Stimulated activated CD4-positive, alpha-beta T cell treated with anti-CD3 and anti-CD28 coated beads, Interleukin-1b, Interleukin-23, amount 100 ng/mL, for 1 hour (primary cell): ENCODE measurements at places on chromosomes 4 and X.

- DNase-seq, result no peak
Observed at GRCh38 chr4:23361453-23361852, 528.4 kb downstream of the PPARGC1A start.

GRCh38 chr4:90187148-90187884 is 60.1 kb downstream of the CCSER1 start:
- no peak for DNase-seq

DNA sequence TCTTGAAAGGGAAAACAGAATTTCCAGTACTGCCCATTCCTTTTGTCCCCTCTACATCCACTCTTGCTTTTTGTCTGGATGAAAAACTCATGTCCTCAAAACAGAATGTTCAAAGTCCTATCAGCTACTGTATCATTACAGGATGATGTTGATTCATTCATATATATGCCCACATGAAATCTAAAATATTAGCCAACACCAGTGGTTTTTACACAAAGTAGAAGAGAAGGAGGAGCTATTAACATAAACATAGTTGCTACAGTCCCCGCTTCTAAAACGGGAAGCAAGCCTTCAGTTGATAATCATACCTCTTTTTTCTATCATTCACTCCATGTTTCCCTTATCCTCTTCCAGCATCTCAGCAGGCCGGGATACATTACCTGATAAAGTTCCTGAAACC is 7.7 kb upstream of the THOC2 start:
- no peak for DNase-seq

GRCh38 chr4:110296892-110297291 is 98.5 kb upstream of the ELOVL6 start:
- DNase-seq, result no peak

DNA sequence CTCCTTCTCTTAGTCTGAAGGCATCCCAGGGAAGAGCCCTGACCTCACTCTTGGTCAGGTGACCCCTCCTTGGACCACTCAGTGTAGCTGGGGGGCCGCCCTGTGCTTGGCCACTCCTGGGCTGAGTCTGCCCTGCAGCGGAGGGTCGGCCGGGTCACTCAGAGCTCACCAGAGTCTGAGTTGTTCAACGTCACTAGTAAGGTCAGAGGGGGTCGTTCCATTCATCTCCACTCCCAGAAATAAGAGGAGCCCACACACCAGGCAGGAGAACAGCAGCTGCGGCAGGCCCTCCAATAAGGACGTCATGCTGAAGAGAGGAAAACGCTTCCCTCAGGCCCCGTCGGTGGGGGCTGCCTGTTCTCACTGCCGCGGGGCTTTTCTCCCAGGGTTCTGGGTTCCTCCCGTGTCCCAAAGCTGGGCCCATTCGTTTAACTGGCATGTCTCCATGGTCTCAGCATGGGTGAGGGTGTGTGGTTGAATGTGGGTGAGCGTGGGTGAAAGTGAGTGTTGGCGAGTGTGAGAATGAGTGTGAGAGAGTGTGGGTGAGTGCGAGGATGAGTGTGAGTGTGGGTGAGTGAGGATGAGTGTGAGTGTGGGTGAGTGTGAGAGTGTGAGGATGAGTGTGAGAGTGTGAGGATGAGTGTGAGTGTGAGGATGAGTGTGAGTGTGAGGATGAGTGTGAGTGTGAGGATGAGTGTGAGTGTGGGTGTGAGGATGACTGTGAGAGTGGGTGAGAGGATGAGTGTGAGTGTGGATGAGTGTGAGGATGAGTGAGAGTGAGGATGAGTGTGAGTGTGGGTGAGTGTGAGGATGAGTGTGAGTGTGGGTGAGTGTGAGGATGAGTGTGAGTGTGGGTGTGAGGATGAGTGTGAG is 47.7 kb downstream of the ING2 start:
- DNase-seq, result no peak

- no peak for DNase-seq
Observed at GRCh38 chr4:174874898-174875297, 43.3 kb upstream of the ADAM29 start.

DNA sequence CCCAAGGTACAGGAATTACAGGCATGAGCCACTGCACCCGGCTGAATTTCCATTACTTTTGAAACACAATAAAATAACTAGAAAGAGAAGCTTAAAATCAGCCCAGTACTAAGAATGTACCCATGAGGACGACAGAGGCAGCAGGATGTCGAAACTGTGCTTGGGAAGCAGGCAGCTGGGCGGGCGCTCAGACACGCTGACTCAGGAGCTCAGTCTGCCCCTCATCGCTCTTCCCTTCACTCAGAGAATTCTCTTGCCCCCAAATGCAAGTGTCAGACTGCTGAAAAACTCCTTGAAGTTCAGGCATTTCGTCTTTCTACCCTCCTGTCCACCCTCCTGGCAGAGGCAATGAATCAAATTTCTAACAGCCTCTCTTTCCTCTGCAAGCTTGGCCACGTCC is 41.0 kb upstream of the CDKN2AIP start:
- no peak for DNase-seq

GRCh38 chr4:2671267-2671895 is 84.8 kb downstream of the TNIP2 start:
- DNase-seq, result no peak

DNA sequence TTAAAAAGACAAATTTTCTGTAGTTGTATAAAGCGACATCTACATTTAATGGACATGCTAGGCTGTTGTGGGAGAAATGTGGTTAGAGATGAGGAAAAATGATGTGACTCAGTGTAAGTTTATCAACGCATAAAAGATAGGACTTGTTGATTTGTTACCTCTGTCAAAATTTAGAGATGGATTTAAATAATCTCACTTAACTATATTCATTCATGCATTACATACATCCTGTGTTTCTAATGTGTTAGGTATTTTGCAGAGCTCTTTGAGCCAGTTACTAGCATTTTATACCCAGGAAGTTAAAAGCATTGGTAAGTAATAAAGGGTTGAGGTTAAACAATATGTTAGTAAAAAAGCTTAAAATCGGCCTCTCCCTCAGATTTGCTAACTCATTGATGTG is 34.3 kb downstream of the METAP1 start:
- no peak for DNase-seq

- DNase-seq, result no peak
Observed at GRCh38 chrX:56279863-56280262, 47.7 kb downstream of the KLF8 start.

- DNase-seq, result no peak
Observed at GRCh38 chr4:115275615-115276014, 162.2 kb upstream of the NDST4 start.

DNA sequence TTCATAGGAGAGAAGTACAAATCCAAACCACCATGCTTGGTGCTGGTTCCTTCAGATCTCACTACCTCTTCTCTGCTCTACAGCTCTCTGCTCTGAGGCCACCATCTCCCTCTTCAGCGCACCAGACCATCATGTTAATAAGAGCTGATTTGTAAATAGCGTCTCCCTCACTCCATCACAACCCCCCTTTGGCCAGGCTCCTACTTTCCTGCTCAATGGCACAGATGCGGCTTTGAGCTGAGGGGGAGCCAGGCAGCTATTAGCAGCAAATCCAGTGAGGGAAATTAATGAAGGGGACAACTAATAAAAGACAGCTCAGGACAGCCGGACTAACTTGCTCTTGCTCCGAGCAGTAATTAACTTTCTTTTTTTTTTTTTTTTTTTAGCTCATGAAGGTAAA is 13.1 kb downstream of the NEUROG2 start:
- DNase-seq, result no peak

GRCh38 chr4:74932832-74933561 is at the start of gene PARM1:
Gene PARM1 (plus strand): TSS chr4:74933116. CDS start chr4:74933328, 212 bp downstream.
- no peak for DNase-seq

DNA sequence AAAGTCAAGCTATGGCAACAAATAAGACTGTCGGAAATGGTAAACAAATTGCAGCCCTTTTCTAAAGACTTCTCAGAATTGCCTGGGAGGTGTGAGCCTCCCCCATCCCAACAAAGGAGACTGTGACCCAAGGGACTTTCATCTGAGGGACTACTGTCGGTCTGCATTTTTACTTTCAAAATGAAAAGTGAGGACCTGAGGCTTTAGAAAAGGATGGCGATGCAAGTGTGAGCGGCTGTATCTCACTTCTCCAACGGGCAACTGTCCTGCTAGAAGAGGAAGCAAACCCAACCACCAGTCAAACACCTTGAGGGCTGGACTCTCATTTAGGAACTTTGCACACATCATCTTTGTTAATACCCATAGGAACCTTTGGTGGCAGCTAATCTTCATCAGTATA is 62.6 kb upstream of the CLNK start:
- no peak for DNase-seq

DNA sequence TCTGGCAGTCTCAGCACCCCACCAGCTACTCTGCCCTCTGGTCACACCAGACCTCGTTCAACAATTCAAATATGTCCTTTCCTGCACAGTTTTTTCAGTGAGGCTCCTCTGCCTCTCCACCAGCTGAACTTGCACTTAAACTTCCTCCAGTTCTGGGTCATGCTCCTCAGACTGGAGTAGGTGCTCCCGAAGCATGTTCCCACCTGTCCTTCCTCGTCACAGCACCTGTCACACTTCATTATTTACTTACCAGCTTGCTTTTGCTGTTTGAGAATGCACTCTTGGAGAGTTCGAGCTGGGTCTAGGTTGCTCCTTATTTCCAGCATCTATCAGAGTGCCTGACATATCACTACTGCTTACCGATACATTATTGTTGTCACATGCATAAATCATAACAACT is 144.8 kb upstream of the TTC29 start:
- no peak for DNase-seq

DNA sequence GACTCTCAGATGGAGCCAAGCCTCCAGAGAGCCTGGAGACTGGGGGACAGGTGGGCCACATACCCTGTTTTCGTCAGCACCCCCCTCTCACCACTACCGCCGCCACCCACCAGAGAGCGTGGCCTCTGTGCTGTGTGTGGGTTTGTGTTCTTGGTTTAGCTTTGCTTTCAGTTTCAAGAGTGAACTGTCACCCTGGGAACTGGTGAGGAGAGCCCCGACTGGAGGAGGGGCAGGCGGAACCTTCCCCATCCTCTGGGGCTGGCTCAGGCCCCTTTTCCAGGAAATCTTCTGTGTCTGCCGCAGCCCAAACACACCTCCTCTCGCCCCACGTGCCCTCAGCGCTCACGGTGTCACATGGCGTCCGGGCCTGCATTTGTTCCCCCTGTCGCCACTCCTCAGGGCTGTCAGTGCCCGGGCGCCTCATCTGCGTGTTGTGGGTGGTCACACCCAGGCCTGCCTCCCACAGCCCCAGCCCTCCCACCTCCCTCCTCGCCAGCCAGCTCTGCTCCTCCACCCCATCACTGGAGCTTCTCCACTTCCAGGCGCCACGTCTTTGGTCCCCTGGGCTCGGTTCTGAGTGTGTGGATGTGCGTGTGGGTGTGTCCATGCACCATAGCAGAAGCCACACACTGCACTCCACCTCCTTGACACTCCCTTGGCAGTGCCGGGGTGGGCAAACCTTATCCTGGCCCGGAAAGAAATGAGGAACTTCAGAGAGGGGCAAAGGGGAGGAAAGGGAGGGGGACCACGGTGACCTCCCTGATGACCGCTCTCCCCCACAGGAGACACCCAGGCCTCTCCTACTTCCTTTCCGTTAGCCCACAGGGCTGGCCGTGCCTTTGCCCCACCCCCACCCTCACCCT is 27.8 kb downstream of the ELF4 start:
- DNase-seq, result peak; percentile 34

GRCh38 chr4:6929339-6929811 is 19.7 kb downstream of the TBC1D14 start:
- DNase-seq, result no peak

DNA sequence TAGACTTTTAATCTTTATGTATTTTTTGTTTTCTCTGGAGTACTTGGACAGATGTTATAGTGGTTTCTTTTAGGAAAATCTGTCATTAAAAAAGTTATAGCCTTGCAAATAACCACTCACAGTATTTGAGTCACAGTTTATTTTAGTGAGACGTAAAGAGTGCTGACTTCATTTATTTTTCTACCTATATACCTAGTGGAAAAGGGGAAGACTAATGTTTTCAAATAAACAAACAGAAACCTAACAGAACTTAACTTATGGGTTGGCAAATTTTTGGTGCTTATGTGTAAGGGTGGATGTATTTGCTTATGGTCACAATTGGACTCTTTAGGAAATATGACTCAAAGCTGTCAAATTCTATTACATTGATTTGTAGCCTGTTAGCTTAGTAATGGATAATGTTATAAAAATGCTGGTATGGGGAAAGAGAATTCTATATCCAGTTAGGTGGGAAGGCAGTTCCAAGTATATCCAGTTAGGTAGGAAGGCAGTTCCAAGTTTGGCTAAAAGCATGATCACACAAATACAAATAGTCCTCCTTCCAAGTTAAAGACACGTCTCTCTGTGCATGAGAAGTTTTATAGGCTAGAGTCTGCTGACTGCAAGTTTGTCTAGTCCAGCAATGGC is 61.9 kb downstream of the SLC9A6 start:
- no peak for DNase-seq

- DNase-seq, result no peak
Observed at GRCh38 chr4:82367438-82368097, 6.2 kb downstream of the HNRNPD start.

DNA sequence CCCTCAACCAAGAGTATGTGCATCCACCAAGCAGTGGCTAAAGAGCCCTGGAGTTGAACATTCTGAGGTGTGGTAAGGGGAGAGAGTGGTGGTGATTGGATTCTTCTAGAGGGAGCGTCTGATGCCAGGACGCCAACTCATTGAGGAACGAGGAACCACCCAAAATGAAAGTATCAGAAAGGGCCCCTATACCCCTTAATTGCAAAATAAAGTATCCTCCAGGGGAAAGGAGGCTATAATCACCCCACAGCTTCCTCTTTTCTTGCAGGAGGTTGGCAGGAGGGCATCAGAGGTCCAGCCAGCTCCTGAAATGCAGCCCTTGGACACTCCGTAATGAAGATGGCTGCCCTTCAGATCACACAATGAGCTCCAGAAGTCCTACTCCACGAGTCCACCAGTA is 5.3 kb upstream of the KIAA1210 start:
- no peak for DNase-seq

- DNase-seq, result no peak
Observed at GRCh38 chr4:140720387-140721304, 35.5 kb downstream of the TBC1D9 start.

DNA sequence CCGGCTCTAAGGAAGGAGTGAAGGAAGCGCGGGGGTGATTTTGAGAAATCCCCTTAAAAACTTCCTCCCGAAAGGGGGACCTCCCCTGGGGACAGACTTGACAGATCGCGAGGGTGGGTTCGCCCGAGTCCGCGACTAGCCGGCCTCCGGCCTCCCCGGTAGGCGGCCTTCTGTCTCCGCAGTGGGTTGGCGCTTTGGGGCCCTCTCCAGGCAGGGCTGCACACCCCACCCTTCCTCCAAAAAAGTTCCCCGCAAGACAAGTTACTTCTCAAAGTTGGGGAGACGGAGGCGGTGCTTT is 24.8 kb downstream of the HOPX start:
- DNase-seq, result no peak

GRCh38 chr4:2794486-2795299 is 1.8 kb downstream of the SH3BP2 start:
- DNase-seq, result no peak

DNA sequence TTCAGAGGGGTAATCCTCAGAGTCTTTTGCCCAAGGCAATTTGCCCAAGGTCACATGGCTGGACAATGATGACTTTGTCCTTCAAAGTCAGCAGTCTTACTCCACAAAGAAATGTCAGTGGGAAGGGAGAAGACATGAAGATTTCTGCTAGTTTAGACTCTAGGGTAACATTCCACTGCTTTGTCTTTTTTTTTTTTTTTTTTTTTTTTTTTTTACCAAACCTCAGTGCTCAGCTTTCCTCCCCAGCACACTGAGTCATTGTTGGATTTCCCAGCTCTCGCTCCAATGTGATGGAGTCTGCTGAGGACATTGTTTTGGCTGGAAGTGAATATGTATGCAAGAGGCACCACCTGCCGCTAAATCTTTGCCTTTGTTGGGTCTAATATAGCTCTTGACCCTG is 7.2 kb upstream of the C1QTNF7 start:
- DNase-seq, result no peak
